ENCODE measurements at places on chromosomes 13 and 19.
A peak's percentile ranks its signal among the peaks of the same experiment; 100 is the strongest.

DNA sequence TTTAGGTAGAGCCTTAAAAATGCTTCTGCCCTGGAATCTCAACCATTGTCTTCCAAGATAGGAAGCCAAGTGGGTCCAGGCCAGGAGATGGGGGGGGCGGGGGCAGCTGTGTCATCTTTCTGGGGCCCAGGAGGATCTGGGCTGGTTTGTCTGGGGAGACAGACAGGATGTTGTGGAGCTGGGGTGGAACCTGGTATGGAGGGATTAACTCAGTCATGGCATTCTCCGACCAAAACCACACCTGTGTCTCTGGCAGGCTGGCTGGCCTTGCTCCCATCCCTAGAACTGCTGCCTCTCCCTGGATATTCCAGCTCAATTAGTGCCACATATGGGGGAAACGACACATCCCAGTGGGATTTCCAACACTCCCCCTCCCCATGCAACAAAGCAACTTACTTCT, 2.7 kb upstream of the MAP2K7 start:
- no peak for DNase-seq

- no peak for DNase-seq
These were observed 5.6 kb upstream of the URI1 start for GRCh38 chr19:29936409-29936808.

DNA sequence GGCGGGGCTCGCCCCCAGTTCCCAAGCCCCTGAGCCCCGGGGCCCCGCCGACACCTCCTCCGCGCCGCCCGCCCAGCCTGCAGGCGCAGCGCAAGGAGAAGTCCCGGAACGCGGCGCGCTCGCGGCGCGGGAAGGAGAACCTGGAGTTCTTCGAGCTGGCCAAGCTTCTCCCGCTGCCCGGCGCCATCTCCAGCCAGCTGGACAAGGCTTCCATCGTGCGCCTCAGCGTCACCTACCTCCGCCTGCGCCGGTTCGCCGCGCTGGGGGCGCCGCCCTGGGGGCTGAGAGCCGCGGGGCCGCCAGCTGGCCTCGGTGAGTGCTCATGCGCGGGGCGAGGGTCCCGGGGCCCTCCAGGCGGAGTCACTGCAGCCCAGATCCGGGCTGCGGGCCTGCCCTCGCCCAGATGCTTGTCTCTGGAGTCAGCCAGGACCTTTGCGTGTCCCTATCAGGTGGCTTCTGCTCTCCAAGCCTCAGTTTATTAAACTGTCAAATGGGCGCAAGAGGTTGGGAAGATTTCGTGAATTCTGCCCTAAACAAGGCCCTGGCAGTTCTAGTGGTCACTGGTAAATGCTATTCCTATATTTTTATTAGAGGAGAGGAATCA, 2.0 kb downstream of the NPAS1 start:
- no peak for DNase-seq

GRCh38 chr19:21454901-21455300, 50.5 kb upstream of the ZNF429 start:
- DNase-seq, result no peak

DNA sequence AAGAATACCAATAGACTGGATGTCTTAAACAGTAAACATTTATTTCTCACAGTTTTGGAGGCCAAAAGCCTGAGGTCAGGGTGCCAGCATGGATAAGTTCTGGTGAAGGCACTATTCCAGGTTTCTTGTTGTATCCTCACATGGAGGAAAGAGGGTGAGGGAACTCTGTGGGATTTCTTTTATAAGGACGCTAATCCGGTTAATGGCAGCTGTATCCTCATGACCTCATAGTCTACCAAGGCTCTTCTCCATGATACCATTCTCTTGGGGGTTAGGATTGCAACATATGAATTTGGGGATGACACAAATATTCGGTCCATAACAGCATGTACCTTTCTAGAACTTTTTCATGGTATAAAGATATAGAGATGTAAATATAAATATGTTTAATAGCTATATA, 412.0 kb downstream of the LMO7 start:
- no peak for DNase-seq

- no peak for DNase-seq
These were observed 472.5 kb downstream of the COG6 start for GRCh38 chr13:40127925-40128324.

DNA sequence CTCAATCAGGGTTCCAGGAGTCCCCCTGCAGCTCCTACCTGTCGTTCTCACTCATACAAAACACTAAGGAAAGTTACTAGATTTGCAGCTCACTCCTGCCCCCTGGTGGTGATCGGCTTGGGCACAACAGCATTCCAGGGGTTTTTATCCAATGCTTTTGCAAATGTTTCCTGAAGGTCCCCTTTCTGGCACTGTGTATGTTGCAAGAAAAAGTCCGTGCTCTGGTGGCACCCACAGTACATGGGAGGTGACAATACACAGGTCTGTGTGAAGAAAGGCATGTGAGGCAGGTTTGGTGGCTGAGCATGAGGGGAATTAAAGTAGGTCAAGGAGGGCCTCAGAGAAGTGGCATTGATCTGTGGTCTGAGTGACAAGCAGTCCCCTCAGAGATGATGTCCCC, 8.6 kb upstream of the TYK2 start:
- DNase-seq, result peak; percentile 87
